ENCODE measurements at places on chromosomes 3 and 15. TPM values are rescaled to one million over a fixed set of nuclear protein-coding genes. Genes with fewer than 3 reads are reported as not detected.

Gene BOC
- total RNA-seq = 3.5 TPM

Gene SCAPER
- 6.9 TPM for total RNA-seq

Gene TGM4
- total RNA-seq = under 0.01 TPM

Gene TAGLN3
- total RNA-seq = 4.4 TPM

Gene CNTN3
- total RNA-seq = 0.17 TPM

Gene SNTN
- total RNA-seq = not detected

Gene GPR62
- total RNA-seq = not detected

Gene AGBL1
- total RNA-seq = not detected

Gene CYP1A1
- 0.32 TPM for total RNA-seq

Gene ADPRH
- total RNA-seq = 1.7 TPM

Gene CFAP100
- total RNA-seq = not detected

Gene GPR149
- not detected for total RNA-seq

Gene GANC
- total RNA-seq = 13.7 TPM

Gene UBA7
- total RNA-seq = 53.9 TPM

Gene ALG1L2
- not detected for total RNA-seq

Gene TMCC1
- total RNA-seq = 11.8 TPM

Gene LEKR1
- 0.26 TPM for total RNA-seq

Gene CISH
- total RNA-seq = 0.95 TPM

Gene PATL2
- total RNA-seq = 1.4 TPM

Gene ARHGEF26
- total RNA-seq = 0.09 TPM

Gene ITGB5
- 391 TPM for total RNA-seq

Gene ACY1
- total RNA-seq = 34.7 TPM

Gene CLEC3B
- total RNA-seq = 33.1 TPM

Data from bronchial smooth muscle cell (primary cell).